ENCODE measurements at places on chromosomes 2 and 18.

GRCh38 chr2:147247749-147248148 is 597.1 kb upstream of the ACVR2A start:
- no peak for DNase-seq

GRCh38 chr2:160322320-160322719 is 122.2 kb upstream of the ITGB6 start:
- DNase-seq = no peak

DNA sequence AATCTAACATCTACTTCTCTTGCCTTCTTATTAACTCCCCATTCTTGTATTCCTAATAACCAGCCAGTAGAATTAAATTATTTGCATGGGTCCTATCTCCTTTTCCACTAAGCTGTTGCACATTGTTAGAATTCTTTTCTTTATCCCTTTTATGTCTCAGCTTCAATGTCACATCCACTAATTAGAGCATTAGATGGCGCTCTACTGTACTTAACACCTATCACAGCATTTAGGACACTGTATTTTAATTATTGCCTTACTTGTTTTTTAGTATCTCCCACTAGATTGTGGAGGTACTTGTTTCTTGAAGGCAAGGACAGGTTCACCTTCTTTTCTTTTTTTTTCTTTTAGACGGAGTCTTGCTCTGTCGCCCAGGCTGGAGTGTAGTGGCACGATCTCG is 3.8 kb downstream of the LIPT1 start:
- no peak for DNase-seq

- no peak for DNase-seq
Observed at GRCh38 chr2:184444217-184444616, 154.1 kb upstream of the ZNF804A start.

GRCh38 chr2:198465970-198466369 is 661.6 kb downstream of the PLCL1 start:
- no peak for DNase-seq

- no peak for DNase-seq
Observed at GRCh38 chr18:688323-688722, 24.1 kb downstream of the ENOSF1 start.

Data from stimulated activated CD8-positive, alpha-beta memory T cell treated with anti-CD3 and anti-CD28 coated beads, Interleukin-12 subunit alpha, Interleukin-12 subunit beta, amount 100 ng/mL, for 4 hours (primary cell).